AG10803 (cell line): ENCODE measurements at places on chromosomes 3 and 15.

DNA sequence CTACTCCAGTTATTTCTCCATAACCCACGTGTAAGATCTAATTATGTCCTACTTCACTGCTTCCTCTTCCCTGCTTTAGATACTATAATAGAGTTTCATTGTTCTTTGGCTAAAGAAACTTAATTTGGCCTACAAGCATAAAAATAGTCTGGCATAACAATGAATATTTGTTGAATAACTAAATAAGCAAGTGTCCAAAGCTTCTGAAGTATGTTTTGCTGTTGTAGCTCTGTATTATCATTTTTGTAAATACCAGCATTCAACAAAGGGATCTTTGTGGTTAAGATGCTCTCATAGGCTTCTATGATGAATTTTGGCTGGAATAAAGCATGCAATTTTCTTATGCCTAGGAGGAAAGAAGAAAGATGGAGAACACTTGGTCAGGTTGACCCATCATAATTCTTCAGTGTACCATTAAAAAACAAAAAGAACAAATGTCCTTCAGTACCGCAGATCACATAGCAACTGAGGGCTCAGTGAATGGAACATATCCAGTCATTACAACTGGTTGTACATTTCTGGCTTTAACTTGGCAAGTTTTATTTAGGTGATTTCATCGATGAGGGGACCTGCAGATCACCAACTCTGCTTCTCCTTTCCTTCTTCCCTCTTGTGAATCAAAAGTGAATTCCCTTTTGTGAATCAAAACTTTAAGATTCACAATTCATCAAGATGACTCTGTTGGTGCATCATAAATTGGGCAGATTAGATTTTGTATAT, 465.9 kb upstream of the TGFBR2 start:
- peak; percentile 69 for DNase-seq

GRCh38 chr3:10389339-10389738, 68.4 kb upstream of the SEC13 start:
- no peak for DNase-seq

GRCh38 chr3:160435747-160436146, 13.8 kb downstream of the TRIM59 start:
- no peak for DNase-seq

DNA sequence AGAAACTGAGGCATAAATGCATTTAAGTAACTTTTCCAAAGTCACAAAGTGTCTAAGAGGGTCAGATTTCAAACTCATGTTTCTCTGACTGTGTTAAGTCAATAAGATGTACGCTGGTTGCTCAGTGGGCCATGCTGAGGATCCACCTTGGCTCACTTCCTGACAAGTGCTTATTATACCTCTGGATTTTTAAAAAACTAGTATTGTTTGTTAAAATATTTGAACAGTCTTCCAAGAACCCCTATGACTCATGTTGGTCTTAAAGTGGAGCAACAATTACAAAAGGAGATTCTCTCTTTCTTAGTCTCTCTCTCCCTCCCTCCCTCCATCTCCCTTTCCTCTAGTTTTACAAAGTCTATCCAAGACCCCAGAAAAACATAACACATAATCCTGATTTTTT, 1050.2 kb downstream of the AGBL1 start:
- peak; percentile 11 for DNase-seq

GRCh38 chr3:106125321-106125720, 256.5 kb upstream of the CBLB start:
- no peak for DNase-seq

DNA sequence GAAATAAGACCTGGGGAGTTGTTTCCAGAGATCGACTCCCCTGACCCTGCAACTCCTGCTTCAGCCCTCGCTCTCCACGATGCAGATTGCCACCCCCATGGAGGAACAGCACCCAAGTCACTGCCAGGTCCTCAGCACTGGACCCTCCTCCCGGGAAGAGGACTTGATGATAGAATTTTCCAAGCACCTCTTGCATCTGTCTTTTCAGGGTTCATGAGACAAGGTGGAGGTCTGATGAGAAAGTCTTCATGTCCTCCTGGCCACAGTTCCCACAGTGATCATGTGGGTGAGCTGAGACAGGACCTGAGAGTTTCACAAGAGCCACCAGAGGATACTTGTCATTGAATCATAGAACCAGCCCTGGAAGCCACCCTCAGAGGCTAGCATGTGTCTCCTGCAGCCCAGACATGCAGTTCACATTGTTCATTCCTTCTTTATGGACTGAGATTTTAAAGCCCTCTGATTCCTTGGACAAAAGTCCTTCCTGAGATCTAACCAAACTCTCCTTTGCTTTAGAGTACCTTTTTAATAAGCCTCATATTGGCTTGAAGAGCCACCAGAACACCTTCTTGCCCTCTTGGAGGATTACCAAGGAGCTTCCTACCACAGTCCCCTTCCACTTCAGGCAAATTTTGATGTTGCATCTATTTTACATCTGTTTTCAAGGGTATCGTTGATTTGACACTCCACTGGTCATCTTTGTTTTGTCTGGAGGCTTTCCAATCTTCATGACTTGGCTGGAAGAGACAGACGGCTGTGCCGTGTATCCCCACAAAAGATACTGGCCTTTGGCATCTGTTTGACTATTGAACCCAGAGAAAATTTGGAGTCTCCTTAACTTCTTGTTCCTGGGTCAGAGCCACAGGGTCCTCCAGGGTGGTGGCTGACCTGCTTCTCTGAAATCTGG, 224.8 kb upstream of the BHLHE40 start:
- no peak for DNase-seq

GRCh38 chr15:78508272-78508671, 895 bp downstream of the HYKK start:
- DNase-seq = no peak

DNA sequence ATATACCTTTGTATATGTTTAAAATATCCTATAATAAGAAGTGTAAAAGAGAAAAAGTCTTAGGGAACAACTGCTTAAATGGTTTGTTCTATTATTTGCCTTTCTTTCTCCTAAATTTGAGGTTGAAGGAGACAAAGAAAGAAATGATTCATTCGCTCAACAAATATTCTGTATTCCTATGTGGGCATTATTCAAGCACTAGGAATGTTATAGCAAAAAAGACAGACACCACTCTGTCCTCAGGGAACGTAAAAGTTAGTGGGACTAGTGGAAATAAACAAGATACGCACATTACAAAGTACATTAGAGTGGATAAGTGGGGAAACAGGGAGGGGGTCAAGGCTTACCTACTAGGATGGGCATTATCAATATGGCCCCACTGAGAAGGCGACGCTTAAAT, 332.2 kb downstream of the LPP start:
- DNase-seq = peak; percentile 42

- DNase-seq = peak; percentile 92
Observed at GRCh38 chr3:45105855-45106671, 40.1 kb downstream of the CDCP1 start.

DNA sequence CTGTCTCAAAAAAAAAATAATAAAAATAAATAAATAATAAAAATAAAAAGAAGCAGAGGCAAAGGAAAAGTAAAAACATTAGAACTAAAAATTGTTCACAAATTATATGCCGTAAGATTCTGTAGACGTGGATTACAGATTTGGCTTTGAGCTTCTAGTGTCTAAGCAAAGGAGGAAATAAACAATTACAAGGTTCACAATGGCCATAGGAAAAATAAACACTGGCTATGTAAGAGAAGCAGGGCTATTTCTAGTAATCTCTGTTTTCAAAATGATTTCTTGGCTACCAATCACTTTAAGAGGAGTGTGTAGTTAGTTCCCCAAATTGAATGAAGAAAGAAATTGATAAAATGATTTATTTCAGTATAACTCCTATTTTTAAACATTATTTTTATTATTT, 54.5 kb downstream of the TMEM41A start:
- no peak for DNase-seq

GRCh38 chr15:74350295-74351275, 16.9 kb downstream of the CYP11A1 start:
- no peak for DNase-seq

GRCh38 chr3:61560517-61561373, 626 bp upstream of the PTPRG start:
- DNase-seq = peak; percentile 85

GRCh38 chr15:76815421-76815820, 89.7 kb downstream of the SCAPER start:
- DNase-seq = no peak

- DNase-seq = no peak
Observed at GRCh38 chr3:149390772-149391212, 13.3 kb upstream of the TM4SF1 start.

GRCh38 chr3:169456900-169457299, 206.6 kb downstream of the MECOM start:
- no peak for DNase-seq

GRCh38 chr3:81776643-81777042, 15.2 kb upstream of the GBE1 start:
- no peak for DNase-seq

DNA sequence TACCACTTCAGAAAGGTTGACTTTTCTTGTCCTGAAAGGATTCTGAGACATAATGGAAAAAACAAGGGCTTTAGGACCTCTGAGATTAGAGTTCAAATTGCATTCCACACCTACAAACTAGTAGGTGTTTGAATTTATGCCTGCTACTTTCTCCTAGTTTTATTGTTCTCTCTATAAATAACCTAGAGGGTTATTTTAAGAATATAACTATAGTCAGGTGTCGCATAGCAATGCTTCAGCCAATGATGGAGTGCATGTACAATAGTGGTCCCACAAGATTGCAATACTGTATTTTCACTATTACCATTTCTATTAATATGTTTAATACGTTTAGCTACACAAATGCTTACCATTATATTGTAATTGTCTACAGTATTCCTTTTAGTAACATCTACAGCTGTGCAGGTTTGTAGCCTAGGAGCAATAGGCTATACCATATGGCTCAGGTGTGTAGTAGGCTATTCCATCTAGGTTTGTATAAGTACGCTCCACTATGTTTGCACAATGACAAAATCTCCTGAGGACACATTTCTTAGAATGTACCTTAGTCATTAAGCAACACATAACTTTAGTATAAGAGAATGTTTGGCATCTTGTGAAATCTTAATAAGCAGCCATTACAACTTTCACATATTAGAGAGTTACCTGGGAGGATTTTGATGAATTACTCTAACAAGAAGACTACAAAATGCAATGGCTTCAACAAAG, 1352.5 kb downstream of the ZPLD1 start:
- no peak for DNase-seq

DNA sequence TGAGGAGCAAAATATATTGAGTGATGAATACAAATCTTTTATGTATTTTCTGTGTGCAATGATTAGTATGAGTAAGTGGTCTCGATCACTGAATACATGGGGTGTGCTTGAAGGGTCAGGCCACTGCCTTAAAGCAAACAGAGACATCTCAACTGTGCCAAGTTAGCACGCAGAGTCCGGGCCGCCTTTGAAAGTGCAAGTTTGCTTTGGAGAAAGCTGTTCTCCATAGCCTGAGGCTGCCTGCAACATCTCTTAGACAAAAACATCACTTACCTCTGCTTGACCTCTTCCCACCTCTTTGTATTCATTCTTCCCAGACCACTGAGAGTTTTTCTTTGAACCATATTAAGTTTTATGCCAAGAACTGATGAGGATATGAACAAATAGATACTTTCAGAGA, 267.0 kb downstream of the ZBTB20 start:
- DNase-seq = no peak

GRCh38 chr15:99435877-99436541, 129.8 kb upstream of the MEF2A start:
- peak; percentile 34 for DNase-seq

GRCh38 chr15:99443768-99444446, 121.9 kb upstream of the MEF2A start:
- peak; percentile 28 for DNase-seq

- DNase-seq = peak; percentile 51
Observed at GRCh38 chr15:33242165-33242564, 47.7 kb upstream of the FMN1 start.

GRCh38 chr3:47260605-47261004, 22.0 kb downstream of the KIF9 start:
- no peak for DNase-seq

GRCh38 chr3:37139567-37140052, 34.8 kb downstream of the LRRFIP2 start:
- no peak for DNase-seq

DNA sequence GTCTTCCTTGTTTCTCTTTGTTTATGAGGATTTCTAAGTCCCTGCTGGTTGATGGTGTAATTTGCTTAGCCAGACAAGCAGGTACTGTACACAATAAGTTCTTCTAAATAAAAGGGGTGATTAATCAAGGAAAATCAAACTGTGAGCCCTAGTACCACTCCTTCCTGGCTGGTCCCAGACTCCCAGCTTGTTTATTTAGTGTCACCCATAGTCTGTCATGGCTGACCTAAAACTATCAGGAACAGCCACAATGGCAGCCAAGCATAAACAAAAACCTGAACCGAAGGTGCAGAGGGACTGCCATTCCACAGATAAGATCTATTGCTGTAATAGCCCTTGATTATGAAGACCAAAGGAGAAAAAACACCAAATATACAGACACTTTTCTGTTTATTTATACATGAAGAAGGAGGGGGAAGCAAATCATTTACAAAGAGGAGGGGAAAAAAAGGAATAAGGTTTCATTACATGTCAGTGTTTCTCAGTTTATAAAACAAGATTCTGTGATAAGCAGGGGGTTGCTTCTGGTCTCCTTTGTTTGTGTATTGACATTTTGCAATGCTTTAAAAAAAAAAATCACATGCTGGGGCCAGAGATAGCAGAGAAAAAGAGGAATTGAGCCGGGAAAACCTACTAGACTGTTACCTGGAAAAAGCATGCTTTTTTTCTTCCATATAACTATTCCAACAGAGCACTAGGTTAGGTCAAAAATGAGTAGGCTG, 182.4 kb upstream of the DPH6 start:
- no peak for DNase-seq

GRCh38 chr3:79047581-79047980, 720.2 kb downstream of the ROBO1 start:
- peak; percentile 19 for DNase-seq

- DNase-seq = no peak
Observed at GRCh38 chr15:31328969-31329639, 2.5 kb downstream of the KLF13 start.

DNA sequence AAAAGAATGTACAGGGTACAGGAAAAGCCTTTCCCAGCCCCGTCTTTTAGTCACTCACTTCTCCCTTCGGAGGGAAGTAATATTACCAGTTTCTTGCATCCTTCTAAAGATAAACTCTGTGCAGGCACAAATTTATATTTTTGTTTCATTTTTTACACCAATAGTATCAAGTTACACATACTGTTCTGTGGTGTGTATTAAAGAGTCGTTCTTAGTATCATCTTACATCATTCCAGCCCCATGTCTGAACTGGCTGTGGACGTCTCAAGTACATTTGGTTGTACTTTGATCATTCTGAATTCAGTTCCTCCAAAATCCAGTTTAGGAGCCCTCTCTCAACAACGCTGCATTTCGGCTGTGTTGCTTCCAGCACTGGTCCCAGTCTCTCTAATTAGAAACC, 68.7 kb downstream of the LMLN start:
- DNase-seq = peak; percentile 32
